ENCODE measurements at places on chromosomes 2 and 18.

DNA sequence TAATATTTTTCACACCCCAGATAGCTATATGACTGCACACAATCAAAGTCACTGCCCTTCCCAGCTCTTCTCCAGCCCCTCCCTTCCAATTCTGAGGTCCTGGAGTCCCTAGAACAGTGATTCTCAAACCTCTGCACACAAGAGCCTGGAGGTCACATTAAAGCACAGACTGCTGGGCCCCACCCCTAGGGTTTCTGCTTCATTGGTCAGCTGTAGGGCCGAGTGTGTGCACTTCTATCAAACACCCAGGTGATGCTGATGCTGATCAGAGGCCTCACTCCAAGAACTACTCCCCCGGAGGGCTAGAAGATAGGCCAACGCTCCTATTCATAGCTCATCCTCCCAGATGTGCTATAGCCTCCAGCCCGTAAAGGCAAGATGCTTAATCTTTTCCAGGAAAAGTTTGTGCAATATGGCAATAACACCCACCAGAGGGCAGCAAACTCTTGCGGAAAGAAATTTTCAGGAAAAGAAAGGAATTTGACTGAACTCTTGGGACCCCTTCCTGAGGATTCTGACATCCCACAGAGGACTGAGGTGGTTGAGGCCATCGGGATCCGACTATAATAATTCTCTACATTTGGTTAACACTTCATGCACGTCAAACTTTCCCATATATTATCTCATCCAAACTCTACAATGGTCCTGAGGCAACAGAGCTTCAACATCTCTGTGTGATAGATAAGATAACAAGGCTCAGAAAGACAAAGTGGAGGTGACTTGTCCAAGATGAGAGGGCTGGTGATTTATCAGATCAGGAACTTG, 194.2 kb upstream of the PKDCC start:
- peak; percentile 39 for DNase-seq

DNA sequence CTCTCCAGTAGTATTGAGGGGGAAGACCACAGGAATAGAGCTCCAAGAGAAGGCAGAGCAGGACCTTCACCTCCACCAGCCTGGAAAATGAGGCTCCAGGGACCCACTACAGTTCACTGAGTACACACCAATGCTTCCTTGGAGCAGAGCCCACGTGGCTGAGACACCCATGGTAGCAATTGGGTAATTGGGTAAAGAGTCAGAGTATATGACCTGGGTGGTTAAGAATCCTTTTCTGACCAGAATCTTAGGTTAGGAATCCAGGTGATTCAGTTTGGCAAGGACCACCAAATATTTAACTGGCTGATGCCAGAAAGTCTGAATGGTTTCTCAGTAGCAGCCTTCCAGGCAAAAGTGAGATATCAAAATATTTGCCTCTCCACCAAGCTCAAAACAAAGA, 107.7 kb downstream of the MDH1 start:
- no peak for DNase-seq

- no peak for DNase-seq
Measured at GRCh38 chr2:64839844-64840243, 149.4 kb upstream of the SLC1A4 start.

DNA sequence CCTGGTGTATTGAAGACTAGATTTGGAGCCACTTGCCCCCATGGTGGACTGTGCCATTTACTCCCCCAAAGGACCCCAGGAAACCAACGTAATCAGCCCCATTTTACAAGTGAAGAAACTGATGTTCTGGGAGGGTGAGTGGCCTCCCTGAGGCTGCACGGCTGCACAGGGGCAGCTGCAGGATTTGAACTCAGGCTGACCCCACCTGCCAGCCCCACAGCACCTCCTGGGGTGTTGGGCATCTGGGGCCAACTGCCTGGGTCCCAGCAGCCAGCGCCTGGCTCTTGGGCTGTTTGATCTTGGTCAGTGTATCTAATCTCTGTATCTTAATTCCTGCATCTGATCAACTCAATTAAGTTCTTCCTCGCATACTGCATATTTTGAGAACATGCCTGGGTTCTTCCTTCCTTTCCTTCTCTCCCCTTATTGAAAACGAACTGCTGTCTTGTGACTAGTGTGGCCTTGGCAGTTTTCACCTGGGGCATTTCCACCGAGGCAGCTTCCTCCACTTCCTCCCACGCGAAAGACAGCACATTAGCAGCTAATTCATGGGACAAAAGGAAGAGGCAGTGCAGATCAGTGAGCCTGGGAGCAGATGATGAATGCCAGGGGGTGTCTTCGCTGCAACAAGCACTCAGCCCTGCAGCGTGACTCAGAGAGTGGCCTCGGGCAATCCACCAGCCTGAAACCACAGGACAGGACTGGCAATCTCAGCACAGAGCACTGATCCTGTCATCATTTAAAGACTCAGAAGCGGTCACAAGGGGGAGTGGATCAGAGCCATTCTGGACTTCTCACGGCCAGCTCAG, 184.1 kb upstream of the RAB12 start:
- no peak for DNase-seq

Data from progenitor cell of endocrine pancreas (in vitro differentiated cells).